ENCODE measurements at places on chromosomes 3 and 15.

- no peak for DNase-seq
Measured at GRCh38 chr3:168974617-168975403, 688.7 kb downstream of the MECOM start.

DNA sequence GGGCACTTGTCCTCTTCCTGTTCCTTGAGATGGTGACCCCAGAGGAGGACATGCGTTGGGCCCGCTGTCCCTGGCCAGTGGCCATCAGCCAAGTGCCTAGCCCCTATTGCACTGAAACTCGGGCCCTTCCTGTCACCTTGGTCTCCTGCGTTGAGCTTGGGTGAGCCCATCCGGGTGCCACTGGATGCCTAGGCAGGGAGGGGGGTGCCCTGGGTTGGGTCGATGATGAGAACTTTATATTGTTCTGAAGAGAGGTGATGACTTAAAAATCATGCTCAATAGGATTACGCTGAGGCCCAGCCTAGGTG lies 221.8 kb downstream of the SNRPN start:
- no peak for DNase-seq

GRCh38 chr3:173529062-173529711 lies 131.6 kb downstream of the NLGN1 start:
- DNase-seq, result no peak

DNA sequence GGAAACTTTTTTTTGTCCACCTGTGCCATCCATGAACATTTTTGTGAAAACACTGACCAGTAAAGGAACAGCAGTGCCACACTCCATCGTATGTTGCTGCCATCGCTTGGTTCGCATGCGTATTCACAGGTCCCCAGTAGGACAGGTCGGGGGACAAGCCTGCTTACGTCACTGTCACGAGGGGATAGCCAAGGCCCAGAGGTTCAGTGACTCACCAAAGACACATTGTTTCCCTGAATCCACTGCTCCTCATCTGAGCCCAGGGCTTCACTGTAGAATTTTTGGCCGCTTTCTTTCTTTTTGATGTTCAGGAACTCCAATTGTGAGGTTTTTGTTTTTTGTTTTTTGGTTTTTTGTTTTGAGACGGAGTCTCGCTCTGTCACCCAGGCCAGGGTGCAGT lies 5.9 kb downstream of the ADPRH start:
- DNase-seq, result no peak

DNA sequence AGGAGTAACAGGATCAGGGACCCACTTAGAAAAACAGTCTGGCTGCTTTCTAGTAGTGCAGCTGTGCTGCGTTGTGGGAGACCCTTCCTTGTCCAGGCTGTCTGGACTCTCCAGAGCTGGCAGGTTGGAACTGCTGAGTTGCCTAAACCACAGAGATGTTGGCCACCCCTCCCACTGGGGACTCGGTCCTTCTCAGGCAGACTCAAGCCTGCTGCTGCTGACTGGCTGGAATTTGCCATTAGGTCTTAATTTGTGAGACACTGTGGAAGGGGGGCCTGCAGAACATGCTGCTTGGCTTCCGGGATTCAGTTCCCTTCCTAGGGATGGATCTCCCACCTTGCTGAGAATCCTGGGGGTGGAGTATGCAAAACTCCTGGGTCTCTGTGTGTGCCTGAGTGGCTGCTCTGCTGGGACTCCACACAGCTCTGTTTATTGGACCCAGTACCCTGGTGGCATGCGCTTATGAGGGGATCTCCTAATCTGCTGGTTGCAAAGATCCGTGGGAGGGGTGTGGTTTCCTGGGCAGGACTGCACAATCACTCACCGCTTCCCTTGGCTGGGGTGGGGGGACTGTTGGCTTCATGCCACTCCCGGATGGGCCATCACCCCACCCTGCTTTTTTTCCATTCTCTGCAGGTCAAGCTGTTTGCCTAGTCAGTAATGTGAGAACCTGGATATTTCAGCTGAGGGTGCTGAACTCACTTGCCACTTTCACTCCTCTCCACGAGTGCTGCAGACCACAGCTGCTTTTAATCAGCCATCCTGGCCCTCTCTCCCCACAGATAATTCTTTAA lies 150.5 kb downstream of the CFAP20DC start:
- DNase-seq, result no peak

- no peak for DNase-seq
Measured at GRCh38 chr3:114609973-114610630, 316.3 kb downstream of the TIGIT start.

GRCh38 chr15:56242576-56243162 lies 1.0 kb downstream of the RFX7 start:
- DNase-seq, result peak; percentile 15

GRCh38 chr15:51837792-51838251 lies 8.4 kb downstream of the TMOD3 start:
- DNase-seq, result no peak

GRCh38 chr15:62572797-62573196 lies 407.7 kb upstream of the C2CD4B start:
- DNase-seq, result no peak

GRCh38 chr15:80478075-80478474 lies 73.9 kb downstream of the ARNT2 start:
- DNase-seq, result no peak

DNA sequence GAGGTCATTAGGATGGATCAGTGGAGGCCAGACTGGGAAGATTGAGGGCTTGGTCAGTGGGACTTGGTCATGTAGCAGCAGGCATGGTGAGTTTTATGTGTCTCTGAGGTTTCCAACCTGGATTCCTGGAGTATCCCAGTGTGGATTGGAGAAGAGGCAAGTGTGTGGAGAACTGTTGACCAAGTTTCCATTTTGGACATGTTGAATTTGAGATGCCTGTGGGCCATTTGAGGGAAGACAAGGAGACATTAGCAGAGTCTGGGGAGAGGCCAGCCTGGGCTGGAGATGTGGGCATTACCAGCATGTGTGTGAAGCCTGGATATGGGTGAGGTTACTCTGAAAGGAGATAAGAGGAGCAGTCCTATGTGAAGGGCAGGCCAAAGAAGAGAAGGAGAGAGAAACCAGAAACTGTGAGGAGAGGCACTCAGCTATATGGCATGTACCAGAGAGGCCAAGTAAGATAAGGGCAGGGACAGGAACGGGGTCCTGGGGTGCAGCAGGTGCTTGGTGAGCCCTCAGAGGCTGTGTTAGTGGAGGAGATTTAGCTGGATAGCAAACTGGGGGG lies 4.3 kb downstream of the SLC25A38 start:
- no peak for DNase-seq

GRCh38 chr3:194475978-194476377 lies 10.8 kb downstream of the ATP13A3 start:
- DNase-seq, result no peak

- DNase-seq, result no peak
Measured at GRCh38 chr3:24359645-24360462, 134.8 kb downstream of the THRB start.

DNA sequence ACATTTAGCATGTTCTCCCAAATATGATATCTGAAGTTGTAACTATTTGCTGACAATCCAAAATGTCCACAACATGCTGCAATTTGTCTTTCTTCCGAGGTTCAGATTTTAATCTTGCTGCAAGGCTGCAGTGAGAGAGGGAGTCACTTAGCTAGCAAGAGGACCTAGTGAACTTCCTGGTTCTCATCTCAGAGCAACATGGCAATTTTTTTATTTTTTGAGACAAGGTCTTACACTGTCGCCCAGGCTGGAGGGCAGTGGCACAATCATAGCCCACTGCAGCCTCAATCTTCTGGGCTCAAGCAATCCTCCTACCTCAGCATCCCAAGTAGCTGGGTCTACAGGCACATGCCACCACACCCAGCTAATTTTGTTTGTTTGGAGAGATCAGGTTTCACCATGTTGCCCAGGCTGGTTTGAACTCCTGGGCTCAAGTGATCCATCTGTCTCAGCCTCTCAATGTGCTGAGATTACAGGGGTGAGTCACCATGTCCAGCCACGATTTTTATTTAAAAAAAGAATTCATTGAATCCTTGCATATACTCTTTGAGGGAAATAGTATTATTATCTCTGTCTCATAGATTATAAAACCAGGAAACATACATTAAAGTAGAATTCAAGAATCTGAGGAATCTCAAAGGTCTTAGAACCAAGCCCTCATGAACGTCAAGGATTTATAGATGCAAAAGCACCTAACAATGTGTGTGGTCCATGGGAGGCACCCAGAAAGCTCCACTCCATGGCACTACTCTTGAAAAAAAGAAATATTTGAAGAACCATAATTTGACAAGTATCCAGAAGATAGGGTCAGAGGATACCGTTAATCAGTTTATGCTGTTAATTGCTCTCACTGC lies 9.1 kb downstream of the HDC start:
- no peak for DNase-seq

DNA sequence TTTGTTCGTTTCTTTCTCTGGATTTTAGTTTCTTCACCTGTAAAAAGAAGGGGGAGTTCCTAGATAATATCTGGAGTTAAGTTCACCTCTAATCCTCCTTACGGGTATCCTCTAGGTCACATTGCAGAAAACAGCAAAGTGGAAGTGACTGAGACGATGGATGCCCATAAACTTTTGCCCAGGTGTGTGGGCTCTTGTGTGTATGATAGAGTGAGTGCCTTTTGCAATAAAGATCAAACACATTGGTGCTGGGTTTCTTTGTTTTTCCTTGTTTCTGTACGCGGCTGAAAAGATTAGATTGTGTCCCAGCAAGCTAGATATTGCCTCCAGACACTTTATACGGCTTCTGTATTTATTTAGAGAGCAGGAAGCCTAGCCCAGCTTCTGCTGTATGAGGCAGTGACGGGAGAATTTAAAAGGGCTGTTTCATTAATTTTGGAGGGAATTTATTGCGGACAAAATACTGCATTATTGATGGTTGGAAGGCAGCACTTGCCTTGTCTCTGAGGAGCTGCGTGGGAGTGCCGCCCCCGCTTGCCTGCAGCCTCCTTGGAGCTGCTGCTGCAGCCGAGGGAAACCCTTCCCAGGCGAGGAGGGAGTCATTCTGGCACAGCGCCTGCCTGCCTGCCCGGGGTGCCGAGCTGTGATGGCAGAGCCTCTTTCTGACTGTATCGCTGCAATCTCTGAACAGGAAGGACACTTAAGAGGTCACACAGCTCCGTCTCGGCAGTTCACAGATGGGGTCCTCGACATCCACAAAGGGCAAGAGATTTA lies 38.5 kb downstream of the PYDC2 start:
- DNase-seq, result peak; percentile 35

- DNase-seq, result no peak
Measured at GRCh38 chr3:99607151-99607550, 31.2 kb upstream of the COL8A1 start.

DNA sequence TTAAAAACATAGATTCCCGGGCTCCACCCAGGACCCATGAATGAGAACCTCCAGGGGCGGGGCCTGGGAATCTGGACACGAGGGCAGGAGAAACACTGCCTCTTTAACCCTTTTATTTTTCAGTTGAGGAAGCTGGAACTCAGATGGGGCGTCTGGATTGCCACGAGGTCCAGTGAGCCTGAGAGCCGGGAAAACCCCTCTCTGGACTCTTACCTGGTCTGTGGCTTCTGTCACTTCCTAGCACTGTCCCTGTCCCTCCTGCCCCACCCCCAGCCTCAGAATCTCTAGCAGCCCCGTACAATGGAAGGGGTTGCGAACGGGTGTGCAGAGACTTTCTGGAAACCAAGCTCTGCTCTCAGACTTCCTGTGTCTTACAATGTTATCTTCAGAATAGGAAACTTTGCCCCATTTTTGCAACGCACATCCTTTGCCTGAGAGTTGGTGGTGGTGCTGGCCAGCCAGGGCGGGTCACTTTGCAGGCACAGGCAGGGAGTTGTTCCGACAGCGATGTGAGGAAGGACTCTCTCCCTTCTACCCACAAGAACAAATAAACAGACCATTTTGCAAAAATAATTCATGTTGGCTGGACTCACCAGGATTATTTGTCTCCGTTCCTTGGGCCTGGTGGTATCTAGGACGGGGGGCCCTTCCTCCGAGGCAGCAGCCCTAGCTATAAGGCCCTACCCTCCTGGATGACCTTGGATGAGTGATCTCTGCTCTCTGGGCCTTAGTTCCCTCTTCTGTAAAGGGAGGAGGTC lies 59.1 kb downstream of the SMAD6 start:
- DNase-seq, result no peak

GRCh38 chr15:79938143-79938542 lies 32.9 kb downstream of the BCL2A1 start:
- DNase-seq, result no peak

- DNase-seq, result no peak
Measured at GRCh38 chr3:143511174-143511879, 336.9 kb downstream of the SLC9A9 start.

- no peak for DNase-seq
Measured at GRCh38 chr3:191961529-191961928, 500.6 kb downstream of the PYDC2 start.

DNA sequence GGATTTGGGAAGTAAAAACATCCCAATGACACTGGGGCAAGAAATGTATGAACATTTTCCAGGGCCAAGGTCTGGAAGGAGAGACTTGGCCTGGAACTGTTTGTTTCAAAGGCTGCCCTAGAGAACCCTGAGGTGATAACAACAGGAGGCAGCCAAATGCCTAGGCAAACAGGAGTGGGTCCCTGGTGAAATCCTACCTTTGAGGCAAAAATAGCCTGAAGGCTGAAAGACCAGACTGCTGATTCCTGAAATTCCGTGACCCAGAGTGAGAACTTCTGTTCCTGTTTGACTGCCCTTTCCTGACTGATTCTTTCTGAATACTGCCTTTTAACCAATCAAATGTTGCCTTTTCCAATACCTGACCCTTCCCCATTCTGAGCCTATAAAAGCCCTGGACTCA lies 196.4 kb downstream of the NSUN3 start:
- no peak for DNase-seq

- no peak for DNase-seq
Measured at GRCh38 chr3:14907043-14907966, 40.1 kb upstream of the NR2C2 start.

DNA sequence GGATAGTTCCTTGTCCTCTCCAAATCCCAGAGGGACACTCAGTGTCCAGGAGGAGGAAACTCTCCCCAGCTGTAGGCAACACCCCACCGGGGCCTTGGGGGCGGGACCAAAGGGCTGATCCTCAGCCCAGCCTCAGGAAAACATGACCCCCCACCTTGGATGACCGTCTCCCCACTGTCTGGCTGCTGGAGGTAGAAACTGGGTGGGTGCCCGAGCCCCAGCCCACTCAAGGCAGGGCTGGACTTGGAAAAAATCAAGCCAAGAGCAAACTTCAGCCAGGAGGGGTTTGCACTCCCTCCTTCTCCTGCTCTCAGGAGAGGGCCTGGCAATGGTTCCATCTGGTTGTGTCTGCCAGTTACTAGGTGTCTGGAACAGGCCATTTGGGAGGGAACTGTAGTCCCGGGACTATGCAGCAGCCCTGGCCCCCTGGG lies 3.6 kb upstream of the RASL12 start:
- DNase-seq, result no peak

DNA sequence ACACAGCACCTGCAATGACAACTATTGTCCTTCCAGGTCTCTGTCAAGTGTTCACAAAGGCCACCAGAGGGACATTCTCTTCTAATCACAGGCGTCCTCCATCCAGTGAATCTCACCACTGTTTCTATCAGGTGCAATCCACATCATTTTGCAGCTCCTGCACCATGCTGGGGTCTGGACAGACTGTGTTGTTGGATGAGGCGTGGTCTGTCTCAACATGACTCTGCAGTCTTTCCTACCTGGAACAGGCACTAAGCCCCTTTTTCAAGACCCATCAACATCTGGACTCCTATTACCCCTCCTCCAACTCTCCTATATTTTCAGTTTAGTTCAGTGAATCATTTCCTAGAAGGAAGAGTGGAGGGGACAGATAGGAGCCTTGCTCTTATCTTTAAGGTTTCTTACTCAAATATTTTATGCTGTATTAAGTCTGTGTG lies 31.5 kb upstream of the VEPH1 start:
- no peak for DNase-seq

GRCh38 chr15:72176159-72176558 lies 21.4 kb downstream of the GRAMD2A start:
- no peak for DNase-seq

Data from cerebellum (tissue), 4 donors.